Stimulated activated CD4-positive, alpha-beta T cell treated with anti-CD3 and anti-CD28 coated beads, Interleukin-1b, Interleukin-23, amount 100 ng/mL, for 1 hour (primary cell): ENCODE measurements at places on chromosomes 2 and 18.

GRCh38 chr2:3184167-3184566 is 193.5 kb downstream of the EIPR1 start:
- DNase-seq, result no peak

GRCh38 chr2:75241696-75242095 is 42.4 kb upstream of the TACR1 start:
- no peak for DNase-seq

- no peak for DNase-seq
Observed at GRCh38 chr2:145925591-145925990, 1405.7 kb upstream of the ZEB2 start.

GRCh38 chr2:3596901-3597417 is 2.0 kb downstream of the COLEC11 start:
- no peak for DNase-seq

GRCh38 chr2:100427627-100428258 is 10.3 kb upstream of the CHST10 start:
- DNase-seq, result peak; percentile 17

- DNase-seq, result no peak
Observed at GRCh38 chr18:2423761-2424160, 147.5 kb downstream of the METTL4 start.

GRCh38 chr18:7840411-7840810 is 273.3 kb downstream of the PTPRM start:
- DNase-seq, result no peak

DNA sequence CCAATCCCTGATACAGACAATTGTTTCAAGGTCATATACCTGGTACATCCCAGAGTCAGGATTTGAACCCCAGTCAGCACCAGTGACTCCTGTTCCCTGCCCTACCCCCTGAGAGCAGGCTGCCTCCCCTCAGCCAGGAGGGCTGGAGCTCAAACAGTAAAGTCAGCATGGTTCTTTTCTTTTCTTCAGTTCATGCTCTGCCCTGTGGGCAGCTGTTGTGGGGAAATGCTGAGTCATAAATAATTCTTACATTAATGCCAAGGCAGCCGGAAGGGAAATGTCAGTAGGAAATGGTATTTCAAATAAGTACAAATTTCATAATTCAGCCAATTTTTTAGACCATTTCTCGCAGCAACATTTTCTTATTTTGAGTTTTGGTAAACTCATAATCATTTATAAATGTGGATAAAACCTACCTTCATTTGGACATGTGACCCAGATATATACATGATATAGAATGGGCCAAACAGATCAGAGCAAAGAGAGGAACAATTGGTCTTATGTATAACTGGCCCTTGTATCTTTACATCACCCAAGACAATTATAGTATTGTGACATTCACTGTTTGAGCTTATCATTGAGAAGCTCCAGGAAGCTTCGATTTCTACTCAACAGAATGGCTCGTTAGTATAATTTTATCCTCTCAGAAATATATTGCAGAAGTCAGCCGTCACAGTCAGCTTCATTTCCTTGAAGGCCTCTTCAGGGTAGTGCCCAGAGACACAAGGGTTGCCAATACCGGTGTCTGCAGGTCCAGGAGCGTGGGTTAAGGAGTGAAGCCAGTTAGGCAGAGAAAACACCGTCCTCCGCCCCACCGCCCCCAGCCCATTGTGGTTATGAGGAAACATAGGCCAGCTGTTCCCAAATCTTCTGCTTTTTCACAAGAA is 28.0 kb upstream of the SCYGR1 start:
- no peak for DNase-seq

DNA sequence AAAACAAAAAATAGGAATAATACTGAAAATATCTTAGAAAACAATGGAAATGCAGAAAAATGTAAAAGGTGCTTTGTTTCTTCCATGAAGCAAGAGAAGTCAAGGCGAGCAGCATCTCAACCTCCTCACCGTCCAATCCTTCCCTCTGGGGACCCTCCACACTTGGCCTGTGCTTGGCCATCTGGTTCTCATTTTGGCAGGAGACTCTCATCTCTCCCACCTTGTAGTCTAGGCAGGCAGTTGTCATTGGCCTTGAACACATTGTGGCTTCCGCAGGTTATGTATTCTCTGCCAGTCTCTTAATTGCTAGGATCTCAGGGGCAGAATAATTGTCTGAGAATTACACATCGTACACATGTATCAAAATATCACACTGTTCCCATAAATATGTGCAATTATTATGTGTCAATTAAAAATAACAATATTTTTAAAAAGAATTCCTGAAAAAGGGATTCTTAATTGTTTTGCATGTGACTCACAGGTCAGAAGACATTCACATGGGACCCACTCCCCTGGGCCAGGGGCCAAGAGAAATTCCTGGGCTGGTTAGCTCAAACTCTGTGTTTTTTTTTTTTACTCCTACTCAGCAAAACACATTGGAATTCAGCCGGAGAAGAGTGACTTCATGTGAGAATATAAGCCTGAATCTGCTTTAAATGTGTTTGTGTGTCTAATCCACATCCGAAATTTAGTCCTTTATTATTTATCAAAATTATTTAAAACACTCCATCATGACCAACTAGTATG is 14.0 kb upstream of the ANKRD62 start:
- DNase-seq, result no peak

DNA sequence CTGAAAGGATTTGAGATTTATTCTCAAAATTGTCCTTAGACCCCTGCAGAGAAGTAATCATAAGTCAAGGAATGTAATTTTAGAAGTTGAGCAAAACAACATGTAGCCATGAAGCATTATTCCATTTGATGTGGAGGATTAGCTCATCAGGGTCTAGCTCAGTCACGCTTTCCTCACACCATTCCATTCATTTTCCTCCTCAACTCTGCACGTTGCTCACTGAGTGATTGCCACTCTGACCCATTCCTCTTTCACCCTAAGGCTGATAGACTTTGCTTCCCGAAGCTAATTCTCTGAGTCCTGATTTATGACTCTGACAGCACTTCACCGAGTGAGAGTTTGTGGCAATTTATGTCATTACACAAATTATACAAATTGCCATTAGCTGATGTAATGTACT is 820.6 kb upstream of the PIK3C3 start:
- no peak for DNase-seq

DNA sequence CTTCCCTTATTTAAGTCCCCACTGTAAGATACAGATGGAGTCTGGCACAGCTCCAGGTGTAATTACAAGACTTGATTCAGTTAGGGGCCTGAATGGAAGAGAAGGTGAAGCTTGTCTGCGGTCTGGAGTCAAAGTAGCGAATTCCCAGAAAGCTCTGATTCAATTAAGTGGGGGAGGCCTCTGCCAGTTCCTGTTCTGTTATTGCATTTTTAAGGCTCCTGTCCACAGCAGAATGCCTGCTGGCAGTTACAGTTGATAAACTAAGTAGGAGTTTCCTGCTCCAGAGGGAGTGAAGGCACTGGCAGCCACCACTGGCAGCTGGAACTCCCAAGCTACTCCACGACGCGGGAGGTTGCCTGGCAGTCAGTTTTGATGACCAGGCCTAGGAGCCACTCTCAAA is 181.1 kb downstream of the SOCS6 start:
- DNase-seq, result no peak

DNA sequence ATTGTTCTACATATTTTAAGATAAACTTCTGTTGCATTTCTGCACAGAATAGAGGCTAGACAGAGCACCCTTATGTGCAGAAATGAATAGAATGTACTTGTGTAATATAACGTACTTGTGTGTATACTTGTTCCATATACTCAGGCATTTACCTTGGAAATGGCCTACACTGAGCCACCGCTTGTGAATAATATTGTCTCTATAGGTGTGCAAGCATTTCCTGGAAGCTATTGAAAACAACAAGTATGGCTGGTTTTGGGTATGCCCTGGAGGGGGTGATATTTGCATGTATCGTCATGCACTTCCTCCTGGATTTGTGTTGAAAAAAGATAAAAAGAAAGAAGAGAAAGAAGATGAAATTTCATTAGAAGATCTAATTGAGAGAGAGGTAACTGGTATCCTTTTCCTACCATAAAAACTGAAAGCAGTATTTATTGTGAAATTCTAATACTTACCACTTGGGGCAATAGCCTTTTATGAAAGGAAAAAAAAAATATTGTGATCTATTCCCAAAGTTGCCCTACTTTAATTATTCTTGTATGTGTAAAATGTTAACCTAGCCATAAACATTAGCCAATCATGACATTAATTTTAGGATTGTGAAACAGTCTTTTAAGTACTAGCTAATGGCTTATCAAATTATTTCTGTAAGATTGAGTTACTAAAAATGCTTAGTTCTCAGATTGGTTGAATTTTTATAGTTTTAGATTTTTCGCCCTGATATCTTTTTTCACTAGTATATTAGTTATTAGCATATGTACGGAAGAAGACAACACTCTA is 18.0 kb downstream of the ZC3H15 start:
- DNase-seq, result no peak

DNA sequence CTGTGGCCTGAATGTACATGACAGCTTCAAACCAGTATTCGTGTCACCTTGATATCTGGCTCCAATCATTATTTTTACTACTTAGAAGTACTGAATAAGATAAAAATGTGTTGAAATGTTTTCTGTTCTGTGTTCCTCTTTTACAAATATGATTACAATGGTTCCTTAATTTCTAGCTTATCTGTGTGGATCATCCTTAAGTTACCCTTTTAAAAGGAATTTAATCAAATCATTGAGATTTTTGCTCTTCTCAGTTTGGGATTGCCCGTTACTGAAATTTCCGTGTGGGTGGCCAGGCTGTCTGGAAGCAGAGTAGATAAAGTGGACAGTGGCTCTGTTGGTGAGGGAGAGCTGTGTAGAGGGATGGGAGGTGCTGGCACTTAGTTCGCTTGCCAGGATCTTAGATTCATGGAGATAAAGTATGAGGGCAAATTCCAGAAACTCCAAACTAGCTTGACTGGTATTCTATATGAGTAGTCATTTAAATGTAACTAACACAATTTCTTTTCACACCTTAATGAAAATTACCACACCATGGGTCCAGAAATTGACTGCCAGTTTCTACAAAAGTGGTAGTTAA is 27.4 kb upstream of the SAG start:
- no peak for DNase-seq

DNA sequence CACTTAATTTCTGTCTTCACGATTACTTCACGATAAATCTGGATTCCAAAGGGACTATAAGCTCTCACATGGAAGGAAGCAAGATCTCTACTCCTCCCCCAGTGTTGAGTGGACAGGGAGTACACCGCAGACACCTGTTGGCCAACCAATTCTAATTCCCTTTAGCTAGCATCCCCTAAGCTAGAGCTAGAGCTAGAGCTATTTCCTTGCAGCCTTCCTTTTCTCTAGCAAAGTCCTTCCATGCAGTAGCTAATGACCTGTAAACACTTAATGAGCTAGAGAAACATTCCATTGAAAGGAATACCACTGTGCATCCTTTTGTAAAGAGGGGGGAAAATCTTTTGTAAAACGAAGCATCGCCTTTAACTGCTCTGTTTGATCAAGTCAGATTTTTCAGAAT is 56.5 kb downstream of the BCL11A start:
- no peak for DNase-seq

DNA sequence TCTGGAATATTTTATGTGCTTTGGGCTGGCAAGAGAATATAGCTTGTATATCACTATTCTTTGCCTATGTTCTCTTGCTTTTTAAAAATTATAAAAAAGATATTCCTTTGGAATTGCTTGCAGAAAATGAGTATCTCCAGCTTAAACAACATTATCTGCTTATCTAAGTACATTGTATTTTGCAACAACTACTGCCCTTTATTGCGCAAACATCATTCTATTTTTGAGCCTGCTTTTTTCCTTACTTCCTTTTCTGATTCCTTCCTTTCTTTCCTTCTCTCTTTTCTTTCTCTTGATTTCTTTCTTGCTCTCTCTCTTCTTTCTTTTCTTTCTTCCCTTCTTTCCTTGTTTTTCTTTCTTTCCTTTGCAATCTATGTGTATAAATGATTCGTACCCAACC is 74.0 kb downstream of the UNC80 start:
- DNase-seq, result no peak

DNA sequence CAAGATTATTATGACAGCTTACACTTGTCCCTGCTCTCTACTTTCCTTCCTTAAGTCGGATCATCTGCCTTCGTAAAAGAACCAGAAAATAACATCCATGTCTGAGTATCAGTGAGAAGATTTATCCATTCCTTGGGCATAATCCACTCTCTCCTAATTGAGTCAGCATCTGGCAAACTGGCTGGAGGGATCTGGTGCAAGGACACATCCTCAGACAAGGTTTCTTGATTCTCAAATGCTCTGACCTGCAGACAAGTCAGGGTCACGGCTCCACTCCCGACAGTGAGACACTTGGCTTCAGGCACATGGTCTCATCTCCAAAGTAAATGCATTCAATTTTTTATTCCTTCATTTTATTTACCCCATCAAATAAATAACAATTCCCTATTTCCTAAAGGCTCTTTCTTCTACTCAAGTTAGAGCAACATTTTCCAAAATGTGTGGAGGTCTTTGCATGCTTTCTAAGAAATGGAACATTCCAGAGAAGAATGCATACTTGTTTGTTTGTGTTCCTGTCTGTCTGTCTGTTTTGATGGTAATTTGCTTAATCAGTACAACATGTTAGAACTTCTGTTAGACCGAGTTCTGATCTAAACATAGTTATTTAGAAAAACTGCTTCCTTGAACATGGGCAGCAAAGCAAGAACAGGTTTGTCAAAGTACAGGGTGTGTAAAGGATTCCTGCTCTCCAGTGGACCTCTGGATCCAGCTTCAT is 246.9 kb downstream of the IRS1 start:
- no peak for DNase-seq

GRCh38 chr2:9445089-9445488 is 21.6 kb downstream of the CPSF3 start:
- DNase-seq, result no peak

DNA sequence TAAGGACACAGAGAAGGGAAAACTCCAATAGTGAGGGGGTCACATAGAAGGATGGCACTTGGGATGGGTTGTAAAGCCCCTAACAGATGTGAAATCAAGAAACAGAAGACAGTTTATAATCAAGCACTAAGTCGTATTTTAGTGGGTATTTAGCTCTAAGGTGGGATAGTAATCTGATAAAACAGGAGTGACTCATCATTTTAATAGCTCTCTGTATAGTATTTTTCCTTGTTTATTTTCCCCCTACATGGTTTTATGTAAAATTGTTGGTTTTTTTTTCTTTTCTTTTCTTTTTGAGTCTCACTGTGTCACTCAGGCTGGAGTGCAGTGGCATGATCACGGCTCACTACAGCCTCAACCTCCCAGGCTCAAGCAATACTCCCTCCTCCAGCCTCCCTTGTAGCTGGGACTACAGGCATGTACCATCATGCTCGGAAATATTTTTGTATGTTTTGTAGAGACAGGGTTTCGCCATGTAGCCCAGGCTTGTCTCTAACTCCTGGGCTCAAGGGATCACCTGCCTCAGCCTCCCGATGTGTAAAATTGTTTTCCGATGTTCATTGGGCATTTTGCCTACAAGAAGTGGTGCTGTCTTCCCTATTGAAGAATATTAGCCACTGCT is 142.6 kb upstream of the SERPINE2 start:
- no peak for DNase-seq

DNA sequence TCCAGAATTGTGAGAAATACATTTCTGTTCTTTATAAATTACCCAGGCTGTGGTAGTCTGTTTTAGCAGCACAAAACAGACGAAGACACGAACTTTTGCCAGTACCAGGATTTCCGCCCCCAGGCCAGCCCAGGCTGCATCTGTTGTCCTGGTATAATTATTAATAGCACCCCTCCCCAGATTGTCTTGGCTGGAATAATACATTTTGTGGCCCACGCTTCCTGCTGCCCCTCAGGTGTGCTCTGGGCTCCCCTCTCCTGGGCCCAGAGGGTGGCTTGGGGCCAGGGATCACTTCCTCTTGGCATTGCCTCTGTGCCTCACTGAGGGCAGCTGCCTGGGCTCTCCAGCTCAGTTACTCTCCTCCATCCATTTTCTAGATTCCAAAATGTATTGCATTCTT is 102.1 kb upstream of the HS6ST1 start:
- no peak for DNase-seq

GRCh38 chr2:96552315-96553175 is 16.0 kb downstream of the ARID5A start:
- no peak for DNase-seq
